ENCODE measurements at places on chromosomes 12 and 14.

DNA sequence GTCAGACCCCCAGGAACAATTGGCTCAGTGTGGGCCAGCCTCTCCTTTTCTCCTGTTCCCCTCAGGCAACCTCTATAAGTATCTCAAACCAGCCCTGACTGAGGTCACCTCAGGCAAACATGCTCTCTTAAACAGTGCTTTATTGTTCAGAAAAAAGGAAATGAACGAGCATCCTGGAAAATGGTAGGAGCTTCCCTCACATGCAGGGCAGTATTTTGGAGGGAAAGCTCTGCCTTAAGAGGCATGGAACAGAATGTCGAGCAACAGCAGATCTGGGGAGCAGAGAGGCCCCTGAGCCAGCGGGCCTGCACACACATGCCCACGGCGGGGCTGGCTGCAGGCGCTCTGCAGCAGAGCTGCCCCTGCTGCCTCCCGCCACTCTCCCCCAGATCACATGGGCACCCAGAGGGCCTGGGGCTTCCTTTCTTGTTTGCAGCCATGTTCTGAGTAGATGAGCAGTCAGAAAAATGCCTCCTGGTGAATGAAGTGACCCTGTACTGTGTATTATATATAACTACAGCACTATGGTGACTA lies 42.0 kb downstream of the MOK start:
- peak; percentile 79 for DNase-seq

- no peak for DNase-seq
These were observed 127.2 kb upstream of the GZMB start for GRCh38 chr14:24761141-24761540.

DNA sequence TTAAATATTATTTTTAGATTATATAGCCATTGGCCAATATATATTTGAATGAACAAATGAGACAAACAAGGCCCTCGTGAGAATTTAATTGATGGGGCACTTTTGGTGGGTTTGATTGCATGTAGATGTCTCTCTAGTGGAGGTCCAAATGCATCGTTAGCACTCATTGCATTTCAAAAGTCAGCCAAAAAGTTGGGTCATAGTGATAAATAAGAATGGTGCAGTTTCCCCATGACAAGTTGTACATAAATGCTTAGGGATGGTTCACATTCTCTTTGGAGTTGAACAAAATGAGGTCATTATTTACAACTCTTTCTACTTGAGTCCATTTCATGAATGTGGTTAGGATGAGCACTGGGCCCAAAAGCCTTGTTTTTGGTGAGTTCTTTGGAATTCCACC lies 1.0 kb downstream of the BEST3 start:
- no peak for DNase-seq

DNA sequence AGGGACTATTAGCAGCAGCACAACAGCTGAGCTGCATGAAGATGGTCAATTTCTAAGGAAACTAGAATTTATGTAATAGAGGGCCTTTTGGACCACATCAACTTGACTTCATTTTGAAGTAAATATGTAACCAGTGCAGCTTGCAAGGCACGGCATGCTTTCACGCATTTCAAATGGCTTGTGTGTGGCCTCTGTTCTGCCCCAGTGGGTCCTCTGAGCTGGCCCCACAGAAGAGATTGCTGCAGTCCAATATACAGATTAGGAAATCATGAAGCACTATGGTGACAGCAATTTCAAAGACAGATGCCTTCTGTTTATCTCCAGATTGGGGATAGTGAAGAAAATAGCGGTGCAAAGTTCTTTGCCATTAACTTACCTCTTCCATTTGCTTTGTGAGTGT lies 101.4 kb downstream of the PDZRN4 start:
- no peak for DNase-seq

GRCh38 chr12:45970391-45970790 lies 20.0 kb downstream of the SCAF11 start:
- no peak for DNase-seq

DNA sequence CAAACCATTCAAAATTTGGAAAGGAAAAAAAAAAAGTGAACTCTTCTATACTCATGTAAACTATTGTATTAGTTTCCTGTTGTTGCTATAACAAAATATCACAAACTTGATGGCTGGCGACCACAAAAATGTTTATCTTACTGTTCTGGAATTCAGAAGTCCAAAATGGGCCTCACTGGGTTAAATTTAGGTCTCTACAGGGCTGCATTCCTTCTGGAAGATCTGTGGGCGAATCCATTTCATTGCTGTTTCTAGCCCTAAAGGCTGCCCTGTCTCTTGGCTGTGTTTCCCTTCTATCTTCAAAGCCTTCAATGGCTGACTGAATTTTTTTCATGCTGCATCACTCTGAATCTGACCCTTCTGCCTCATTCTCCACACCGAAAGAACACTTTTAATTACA lies 105.1 kb upstream of the NAV3 start:
- no peak for DNase-seq

- no peak for DNase-seq
These were observed 132.9 kb upstream of the SLC35F4 start for GRCh38 chr14:57998766-57999165.

DNA sequence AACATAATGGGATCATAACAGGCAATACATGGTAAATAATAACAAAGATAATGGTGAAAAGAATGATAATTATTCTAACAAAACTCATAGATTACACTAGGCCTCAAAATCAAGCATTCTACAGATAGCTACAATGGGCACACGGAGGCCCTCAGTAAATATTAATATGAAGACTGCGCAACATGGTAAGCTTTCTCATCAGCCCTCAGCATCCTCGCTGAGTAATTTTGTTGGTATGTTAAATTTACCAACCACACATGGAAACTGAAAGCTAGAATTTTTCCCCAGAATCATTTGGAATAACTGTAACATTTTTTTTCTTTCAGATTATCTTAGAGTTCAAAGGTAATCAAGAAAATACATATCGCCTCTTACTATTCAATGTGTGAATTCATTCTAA lies 74.2 kb upstream of the PYGL start:
- DNase-seq = no peak

DNA sequence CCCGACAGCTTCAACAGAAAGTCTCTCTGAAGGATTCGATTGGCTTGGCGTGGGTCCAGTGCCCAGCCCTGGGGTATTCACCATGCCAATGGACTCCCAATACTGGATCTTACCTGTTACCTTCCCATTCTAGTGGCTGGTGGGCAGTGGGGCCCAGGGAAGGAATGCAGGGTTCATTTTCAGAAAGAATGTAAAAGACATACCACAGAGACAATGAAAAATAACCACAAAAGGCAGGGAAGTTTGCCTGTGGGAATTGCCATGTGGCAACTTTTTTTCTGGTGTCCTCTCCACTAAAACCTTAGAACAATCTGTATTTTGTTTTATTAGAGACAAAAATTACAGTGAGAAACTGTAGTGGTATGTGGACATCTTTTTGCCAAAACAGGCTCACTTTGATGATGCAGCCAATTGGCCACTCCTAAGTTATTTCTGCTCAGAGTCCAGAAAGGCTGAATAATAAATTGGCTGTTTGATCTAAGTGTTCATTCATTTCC lies 55.2 kb downstream of the PTGER2 start:
- DNase-seq = no peak

DNA sequence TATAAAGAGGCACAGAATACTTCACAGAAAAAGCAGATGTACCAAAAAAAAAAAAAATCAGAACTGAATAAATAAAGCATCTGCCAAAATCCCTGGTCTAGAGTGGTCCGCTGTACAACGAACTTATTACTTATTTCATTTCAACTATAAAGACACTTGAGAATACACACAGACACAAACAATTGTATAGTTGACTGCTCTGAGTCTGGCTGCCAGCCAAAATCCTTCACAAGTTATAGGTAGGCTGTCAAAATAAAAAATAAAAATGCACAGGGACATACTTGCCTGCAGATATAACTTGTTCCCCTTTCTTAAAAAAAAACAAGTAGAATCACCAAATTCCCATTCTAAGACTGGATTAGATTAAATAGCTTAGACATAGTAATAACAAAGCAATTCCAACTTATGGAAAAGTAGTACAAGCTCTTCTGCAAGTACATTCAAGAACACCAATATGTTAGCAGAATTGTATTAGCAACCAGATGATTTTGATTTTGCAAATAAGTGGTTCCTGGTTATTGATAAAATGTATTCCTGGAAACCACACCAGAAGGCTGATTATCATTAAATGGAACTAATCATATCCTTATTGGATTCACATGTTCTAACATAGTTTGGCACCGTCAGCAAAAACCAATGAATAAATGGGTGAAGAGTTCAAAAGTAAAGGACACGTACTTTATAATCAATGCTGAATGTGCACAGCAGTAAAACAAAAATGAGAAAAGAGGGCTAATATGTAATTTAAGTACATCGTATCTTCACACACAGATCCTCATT lies 248.5 kb downstream of the NELL2 start:
- no peak for DNase-seq

DNA sequence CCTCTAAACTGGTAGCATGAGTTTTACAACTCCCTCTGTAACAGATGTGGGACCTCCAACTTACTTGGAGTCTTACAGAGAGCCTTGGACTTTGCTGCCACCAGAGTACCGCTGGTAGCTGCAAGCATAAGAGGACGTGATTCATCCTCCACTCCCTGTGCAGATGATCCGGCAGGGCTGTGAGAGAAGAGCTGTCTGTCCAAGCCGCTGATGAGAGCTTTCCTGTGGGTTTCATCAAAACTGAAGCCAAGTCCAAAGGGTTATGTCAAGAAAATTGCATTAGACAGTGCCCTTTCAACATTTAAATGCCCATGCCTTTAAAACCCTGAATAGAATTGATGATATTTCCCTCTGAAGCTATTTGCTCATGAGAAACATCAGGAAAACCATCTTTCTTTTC lies 85.8 kb downstream of the LLPH start:
- no peak for DNase-seq

DNA sequence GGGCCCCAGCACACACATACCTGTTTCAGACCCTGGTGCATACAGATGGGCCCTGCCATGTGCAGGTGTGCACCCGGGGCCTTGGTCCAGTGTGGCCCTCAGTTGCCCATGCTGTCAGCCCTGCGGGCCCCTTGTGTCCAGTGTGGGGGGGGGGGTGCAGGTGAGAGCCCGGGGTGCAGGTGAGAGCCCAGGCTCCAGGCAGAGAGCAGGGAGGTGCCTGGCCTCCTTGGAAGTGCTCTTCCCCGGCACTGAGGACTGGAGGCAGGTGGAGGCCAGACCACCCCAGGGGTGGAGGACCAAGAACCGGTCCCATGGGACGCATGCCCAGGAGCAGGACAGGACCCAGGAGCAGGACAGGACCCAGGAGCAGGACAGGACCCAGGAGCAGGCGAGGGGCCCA lies 40.9 kb downstream of the FBRSL1 start:
- DNase-seq = no peak

DNA sequence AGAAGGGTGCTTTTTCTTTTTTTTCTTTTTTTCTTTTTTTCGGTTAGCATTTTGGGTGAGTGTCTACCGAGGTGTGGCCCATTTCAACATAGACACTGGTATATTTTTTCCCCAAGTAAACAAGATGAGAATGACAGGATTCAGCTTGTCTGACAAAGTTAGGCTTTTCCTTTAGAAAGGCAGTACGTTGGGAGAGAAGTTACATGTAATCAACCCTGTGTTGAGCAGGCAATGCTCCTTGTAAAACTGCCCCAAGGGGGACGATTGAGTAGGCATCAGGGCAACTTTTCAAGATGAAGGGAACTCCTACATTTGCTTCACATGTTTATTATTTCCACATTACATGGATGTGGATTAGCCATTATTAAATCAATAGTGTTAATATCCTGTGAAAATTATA lies 1.7 kb downstream of the EMP1 start:
- DNase-seq = no peak
